ENCODE measurements at places on chromosomes 2 and 18. TPM values are rescaled to one million over a fixed set of nuclear protein-coding genes. Genes with fewer than 3 reads are reported as not detected.

DNA sequence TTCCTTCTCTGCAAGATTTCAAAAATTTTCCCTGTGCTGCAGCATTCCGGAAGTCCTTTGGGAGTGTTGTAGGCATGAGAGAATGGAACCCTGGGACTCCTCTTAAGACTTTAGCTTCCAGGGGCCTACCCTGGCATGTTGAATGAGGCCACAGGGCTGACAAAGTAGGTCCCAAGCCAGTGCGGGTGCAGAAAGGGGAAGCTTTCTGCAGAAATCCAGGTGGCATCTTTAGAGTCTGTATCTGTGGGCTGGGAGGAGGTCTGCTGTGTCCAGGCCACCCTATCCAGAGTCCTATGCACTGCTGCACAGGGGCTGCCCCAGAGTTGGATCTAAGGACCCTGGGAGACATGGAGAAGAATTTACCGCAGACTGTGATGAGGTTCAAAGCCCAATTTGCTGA, 1.9 kb upstream of the SIX2 start:
- DNase-seq: no peak

- no peak for DNase-seq
These were observed 154.5 kb upstream of the NDUFV2 start for GRCh38 chr18:8948011-8948410.

- DNase-seq: no peak
These were observed 998.0 kb upstream of the FANCL start for GRCh38 chr2:59239146-59239545.

- no peak for DNase-seq
These were observed 528.8 kb downstream of the CMPK2 start for GRCh38 chr2:6336752-6337471.

DNA sequence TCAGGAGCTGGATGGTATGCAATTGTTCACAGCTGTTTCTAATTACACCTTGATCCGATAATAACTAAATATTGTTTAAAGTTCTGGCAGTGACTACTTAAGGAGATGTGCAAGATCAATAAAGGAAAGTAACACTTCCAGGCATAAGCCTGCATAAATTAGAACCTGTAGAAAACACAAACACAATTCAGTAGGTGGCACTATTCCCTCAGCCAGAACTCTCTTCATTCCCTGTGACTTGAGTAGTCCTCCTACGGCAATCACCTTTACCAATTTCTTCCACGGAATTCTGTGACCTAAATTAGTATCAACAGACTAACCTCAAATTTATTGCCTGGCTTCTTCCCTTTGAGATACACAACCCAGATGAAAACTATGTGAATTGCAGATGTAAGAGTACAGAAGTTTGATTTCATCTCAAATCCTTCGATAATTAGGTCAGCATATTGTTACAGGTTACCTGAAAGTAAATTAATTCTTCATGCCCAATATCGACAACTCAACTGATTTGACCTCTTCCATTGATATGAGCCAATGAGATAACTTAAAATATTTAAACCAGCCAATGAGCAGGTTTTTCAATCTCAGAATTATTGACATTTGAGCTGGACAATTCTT, 137.8 kb downstream of the PID1 start:
- DNase-seq: no peak

DNA sequence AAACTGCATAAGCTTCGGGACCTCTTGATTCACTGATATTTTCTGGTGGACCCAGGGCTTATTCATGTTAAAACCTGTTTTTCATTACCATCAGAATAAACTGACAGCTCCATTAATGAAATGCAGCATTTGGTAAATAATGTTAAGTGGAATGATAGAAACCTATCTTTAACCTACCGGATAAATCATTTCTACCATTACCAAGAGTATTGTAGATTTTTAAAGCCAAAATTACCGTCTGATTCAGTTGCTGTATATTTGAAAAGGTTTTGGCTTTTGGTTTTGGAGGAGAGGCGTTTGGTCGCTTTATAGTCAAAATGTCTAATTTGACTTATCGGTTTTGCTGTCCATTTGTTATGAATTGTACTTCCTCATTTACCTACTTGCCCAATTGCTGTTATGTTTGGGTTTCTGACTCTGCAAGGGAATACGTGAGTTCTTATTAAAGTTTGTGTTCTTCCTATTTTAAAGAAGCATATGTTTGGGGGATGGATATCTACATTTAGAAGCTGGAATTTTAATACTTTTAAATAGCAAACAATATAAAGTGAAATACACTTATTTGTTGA, 1.0 kb upstream of the CUL3 start:
- no peak for DNase-seq

GRCh38 chr2:148901142-148901541, 26.1 kb downstream of the KIF5C start:
- no peak for DNase-seq

IL36RN gene
- not detected for total RNA-seq

FAM228A gene
- total RNA-seq: 1.8 TPM

HOXD4 gene
- total RNA-seq: not detected

Data from right atrium auricular region (tissue), 2 donors.